ENCODE measurements at places on chromosomes 13 and 19. TPM values are rescaled to one million over a fixed set of nuclear protein-coding genes. Genes with fewer than 3 reads are reported as not detected.

GRCh38 chr19:46610413-46610775 lies 9.3 kb downstream of the CALM3 start:
- DNase-seq, result no peak

Gene TMEM147
- 58.7 TPM for polyA plus RNA-seq

DNA sequence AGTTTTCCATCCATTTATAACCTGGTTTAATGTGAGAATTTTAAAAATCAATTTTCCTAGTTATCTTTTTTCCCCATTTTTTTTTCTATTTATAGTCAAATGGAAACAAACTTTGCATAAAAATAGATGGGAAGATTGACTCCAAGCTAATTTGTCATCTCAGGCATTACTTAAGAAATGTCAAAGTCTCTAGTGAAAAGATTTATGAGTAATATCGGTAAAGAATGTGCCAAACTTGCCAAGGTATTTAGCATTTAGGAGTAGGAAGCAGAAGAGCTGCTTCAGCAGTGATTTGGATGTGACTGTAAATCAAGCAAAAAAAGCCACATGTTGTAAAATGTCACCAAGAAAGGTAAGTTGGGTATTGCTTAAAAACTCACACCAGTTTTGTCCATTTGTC lies 108.6 kb downstream of the LACC1 start:
- DNase-seq, result no peak

DNA sequence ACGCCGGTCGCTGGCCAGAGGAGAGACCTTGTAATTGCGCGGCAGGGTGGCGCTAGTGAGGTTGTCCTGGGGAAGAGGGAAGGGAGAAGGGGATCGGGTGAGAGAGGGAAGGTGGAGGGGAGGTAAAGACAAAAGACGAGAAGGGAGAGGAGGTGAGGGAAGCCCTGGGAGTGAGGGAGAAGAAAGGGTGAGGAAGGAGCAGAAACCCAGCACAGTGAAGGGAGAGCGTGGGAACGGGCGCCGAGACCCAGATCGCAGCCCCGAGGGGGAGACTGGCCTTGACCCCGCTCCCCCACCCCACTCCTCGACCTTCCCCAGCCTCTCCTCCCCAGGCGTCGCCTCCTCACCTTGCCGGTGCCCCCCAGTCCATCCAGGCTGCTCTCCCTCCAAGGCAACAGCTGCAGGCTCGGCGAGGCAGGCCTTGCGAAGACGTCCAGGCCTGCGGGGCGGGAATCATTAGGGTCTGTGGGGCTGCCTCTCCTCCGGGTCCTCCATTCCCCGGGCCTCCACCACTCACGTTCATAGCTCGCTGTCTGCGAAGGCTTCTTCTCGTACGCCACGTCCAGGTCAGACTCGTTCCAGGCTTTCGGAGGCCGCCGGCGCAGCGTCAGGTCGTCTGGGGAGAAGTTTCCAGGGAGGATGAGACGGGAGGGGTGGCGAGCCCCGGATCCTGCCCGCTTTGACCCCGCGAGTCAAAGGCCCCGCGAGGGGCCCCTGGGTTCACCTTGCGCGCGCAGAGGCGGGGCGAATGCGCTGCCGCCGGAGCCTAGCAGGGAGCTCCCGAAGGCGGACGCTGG lies 8.8 kb downstream of the PPP1R13L start:
- DNase-seq, result no peak

- DNase-seq, result no peak
These were observed 4.5 kb downstream of the FAM174C start for GRCh38 chr19:1279782-1280341.

DNA sequence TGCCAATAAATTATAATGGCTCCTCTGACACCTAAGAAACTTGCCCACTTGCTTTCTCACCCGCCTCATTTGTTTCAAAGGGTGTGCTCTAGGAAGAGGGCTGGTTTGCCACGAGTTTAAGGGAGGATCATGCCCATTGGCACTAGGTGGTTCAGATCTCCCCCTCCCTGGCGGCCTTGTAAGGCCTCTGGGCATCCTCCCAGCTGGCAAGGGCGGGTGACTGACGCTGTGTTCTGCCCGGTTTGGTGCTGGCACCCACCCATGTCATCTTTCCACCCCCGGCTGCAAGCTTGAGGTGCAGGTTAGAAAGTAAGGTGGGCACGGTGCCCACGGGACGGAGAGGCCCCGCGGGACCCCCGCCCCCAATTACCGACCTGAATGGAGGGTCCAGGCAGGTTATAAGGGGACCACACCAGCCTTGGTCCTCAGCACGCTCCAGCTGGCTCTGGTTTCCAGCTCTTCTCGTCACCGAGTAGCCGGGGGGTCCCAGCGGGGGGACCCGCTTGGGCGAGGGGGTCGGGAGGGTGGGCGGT lies 90.4 kb downstream of the PTPRS start:
- no peak for DNase-seq

Gene GPC6
- polyA plus RNA-seq, result 49.8 TPM

DNA sequence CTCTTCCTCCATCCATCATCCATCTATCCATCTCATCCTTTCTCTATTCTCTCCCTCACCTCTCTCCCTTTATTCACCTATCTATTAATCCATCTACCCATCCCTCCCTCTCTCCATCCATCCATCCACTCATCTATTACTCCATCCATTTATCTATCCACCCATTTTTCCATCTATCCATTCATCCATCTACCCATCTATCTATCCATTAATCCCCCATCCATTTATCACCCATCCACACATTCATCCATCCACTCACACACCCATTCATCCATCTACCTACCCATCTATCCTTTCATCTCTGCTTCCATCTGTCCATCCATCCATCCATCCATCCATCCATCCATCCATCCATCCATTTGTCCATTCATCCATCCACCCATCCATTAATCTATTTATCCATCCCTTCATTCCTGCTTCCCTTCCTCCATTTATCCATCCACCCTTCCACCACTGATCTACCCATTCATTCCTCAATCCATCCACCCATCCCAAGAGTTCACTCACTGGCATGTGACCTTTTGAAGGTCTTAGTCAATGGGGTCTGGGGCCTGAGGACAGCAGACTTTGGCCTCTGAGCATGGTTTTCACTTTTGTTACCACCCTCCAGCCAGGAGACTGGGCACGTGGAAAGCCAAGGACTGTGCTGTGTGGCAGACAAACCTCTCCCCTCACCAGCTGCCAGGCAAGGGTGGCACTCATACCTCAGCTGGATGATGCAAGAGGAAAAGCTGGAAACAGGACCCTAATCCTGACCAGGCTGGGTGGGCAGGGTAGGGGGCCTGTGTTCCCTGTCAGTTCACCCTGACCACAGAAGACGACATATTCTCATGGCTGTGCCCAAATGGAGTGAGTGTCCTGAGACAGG lies 126.7 kb downstream of the URI1 start:
- DNase-seq, result no peak

DNA sequence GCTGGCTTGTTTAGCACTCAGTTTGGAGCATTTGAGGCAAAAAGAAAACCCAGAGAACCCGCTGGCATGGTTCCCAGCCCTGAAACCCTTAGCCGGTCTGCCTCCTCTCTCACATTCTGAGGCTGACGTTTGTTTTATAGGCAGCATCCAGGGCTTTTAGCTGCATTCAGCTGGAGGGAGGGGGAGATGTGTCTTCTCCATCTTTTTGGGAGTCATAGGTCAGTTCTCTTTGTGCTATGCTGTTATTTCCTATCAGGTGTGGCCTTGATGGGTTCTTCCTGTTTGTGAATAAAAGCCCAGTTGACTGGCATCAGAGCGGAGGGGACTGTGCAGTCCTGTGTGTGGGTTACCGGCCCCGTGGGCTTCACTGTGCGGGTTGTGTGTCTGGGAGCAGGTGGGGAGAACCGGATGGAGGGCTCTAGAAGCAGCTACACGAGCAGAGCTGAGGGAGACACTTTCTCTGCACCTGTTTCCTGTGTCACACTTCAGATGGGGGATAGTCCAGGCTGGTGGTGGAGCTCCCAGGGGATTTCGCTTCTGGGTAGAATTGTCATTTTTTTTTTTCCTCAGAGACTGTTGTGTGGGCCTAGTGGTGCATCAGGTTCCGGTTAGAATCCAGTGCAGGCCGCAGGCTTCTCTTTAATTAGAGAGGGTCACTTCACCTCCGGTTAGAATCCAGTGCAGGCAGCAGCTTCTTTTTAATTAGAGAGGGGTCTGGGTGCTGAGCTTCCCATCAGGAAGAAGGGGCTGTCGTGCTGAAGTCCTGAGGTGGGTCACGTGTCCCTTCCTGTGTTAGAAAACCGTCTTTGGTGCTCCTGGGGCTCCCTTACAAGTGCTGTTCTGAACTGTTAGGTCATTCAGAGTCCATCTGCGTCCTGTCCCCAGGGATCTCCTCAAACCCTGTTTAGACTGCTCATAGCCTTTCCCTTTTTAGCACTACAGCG lies 69.6 kb downstream of the ARHGEF7 start:
- no peak for DNase-seq

- DNase-seq, result no peak
These were observed 2.2 kb downstream of the CAPS start for GRCh38 chr19:5916181-5916708.
